ENCODE measurements at places on chromosomes 5 and 9.

DNA sequence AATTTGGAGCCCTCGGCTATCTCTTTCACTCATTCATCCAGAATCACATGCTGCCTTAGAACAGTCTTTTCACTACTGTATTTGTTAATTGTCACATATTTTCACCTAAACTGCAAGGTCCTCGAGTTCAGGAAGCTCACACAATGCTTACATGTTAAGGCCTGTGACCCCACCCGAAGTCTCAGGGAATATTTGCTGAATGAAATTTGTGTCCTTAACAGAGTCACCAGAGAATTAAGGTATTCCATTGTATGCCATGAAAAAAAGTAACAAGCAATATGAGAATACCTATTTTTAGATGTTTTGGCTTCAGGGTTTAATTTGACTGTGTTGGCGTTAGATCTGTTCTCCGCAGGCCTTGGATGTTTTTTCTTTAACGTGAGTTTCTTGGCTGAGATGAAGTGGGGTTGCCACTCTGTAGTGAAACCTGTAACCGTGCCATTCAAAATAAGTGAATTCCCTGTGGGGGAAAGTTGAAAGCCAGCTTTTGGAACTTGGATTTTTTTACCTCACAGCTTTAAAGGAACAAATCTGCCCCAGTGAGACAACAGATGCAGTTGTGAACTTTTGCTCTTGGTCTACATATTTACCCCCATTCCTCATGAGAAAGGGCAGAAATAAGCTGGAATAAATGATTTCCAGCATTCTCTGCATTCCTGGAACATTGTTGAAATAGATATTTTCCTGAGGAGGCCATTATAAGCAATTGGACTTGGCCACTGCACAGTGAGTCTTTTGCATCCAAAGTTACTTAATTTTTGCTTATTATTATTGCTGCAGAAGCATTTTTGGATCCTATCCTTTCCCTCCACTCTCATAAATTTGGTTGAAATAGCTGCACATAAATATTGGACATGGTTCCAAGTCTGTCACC, 35.9 kb upstream of the FBP1 start:
- no peak overlapping the region for H3K4me3 ChIP-seq
- no peaks in the 10 kb centered on the region for H3K36me3 ChIP-seq
- no peaks in the 10 kb centered on the region for H3K4me1 ChIP-seq
- no peak overlapping the region for H3K27ac ChIP-seq

DNA sequence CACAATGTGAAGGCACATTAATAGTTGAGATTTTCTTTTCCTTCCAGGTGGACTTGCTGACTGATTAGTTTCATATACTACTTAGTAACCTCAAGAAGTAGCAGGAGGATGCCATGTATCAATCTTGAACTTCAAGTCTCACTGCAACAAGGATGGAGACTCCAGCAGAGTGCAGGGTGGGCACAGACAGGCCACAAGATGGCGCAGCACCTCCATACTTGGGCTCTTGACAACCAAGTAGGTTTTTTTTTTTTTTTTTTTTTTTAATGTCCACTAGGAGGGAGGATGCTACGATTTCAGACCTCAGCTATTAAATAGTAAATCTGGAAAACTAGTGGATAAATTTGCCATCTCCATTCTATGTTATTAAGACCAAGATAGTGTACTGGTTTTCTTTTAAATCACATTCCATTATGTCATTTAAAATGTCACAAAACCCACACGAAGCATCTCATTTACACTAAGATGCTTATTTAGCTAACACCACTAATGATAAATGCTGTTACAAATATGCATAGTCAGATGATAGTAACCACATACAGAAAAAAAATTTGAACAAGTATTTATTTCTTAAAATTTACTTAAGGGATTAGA, 58.6 kb downstream of the IL6ST start:
- peak overlapping the region; percentile 68 for H3K27ac ChIP-seq
- H3K4me1 ChIP-seq, result peaks cover 7% of the 10 kb centered on the region
- peaks cover 17% of the 10 kb centered on the region for H3K36me3 ChIP-seq

- H3K36me3 ChIP-seq, result no peaks in the 10 kb centered on the region
- peaks cover 18% of the 10 kb centered on the region for H3K4me1 ChIP-seq
- peak overlapping the region; percentile 70 for H3K4me3 ChIP-seq
- H3K27me3 ChIP-seq, result peaks cover 57% of the 10 kb centered on the region
- no peak overlapping the region for H3K27ac ChIP-seq
Observed at GRCh38 chr5:122077366-122078115, 518 bp downstream of the LOX start.

- peaks cover 6% of the 10 kb centered on the region for H3K27me3 ChIP-seq
- no peak overlapping the region for H3K4me3 ChIP-seq
- no peak overlapping the region for H3K27ac ChIP-seq
- H3K4me1 ChIP-seq, result no peaks in the 10 kb centered on the region
- no peak for DNase-seq
- H3K36me3 ChIP-seq, result no peaks in the 10 kb centered on the region
Observed at GRCh38 chr5:103228061-103228460, 30.5 kb upstream of the MACIR start.

GRCh38 chr5:75439276-75439675, 72.2 kb downstream of the CERT1 start:
- H3K27ac ChIP-seq, result no peak overlapping the region
- no peak overlapping the region for H3K4me3 ChIP-seq
- no peak for DNase-seq
- peaks cover 8% of the 10 kb centered on the region for H3K4me1 ChIP-seq
- peaks cover 19% of the 10 kb centered on the region for H3K36me3 ChIP-seq

DNA sequence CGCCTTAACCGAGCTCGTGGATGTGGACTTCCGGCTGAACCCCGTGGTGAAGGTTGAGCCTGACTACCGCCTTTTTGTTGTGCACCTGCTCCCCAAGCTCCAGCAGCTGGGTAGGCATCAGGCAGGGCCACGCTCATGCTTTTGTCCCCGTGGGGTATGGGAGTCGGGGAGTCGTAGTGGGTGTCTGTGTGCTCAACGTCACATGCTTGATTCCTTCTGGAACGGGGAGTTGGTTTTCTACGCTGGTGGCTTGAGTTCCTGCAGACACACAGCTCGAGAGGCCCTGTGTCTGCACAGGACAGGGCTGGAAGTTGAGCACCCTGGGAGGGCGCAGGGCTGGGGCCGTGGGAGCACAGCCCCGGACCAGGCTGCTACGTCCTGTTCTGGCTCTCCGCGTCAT, 8.0 kb downstream of the CEP72 start:
- no peaks in the 10 kb centered on the region for H3K27me3 ChIP-seq
- H3K36me3 ChIP-seq, result peaks cover 28% of the 10 kb centered on the region
- DNase-seq, result no peak
- H3K4me3 ChIP-seq, result no peak overlapping the region

DNA sequence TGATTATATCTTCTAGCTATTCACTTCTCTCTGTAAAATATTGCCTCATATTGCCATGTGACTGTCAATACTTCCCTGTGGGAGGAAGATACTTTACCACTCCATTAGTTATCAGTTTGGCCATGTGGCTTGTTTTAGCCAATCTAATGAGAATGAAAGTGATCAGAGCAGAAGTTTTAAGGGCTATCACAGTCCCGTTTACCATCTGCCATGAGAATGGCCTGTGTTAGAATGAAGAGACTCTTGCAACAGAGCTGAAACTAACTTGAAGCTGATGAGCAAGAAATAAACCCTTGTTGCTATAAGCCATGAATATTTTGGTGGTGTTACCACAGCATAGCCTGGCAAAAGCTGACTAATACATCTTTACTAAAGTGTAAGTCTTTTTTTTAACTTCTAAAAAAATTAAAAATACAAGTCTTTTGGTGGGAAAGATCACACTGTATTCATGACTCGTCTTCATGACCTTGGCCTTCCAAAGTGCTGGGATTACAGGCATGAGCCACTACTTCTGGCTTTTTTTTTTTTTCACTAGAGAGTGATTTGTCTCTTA, 68.0 kb upstream of the CTNNA1 start:
- peaks cover 55% of the 10 kb centered on the region for H3K27me3 ChIP-seq
- H3K36me3 ChIP-seq, result peaks cover 3% of the 10 kb centered on the region
- DNase-seq, result no peak
- H3K27ac ChIP-seq, result no peak overlapping the region

- H3K36me3 ChIP-seq, result no peaks in the 10 kb centered on the region
- DNase-seq, result no peak
- H3K4me1 ChIP-seq, result peaks cover 23% of the 10 kb centered on the region
- H3K27ac ChIP-seq, result no peak overlapping the region
Observed at GRCh38 chr5:89267788-89268187, 384.8 kb upstream of the MEF2C start.

GRCh38 chr5:142222866-142223558, 101.8 kb downstream of the SPRY4 start:
- peaks cover 25% of the 10 kb centered on the region for H3K4me1 ChIP-seq
- H3K36me3 ChIP-seq, result no peaks in the 10 kb centered on the region
- no peak overlapping the region for H3K4me3 ChIP-seq
- H3K27ac ChIP-seq, result no peak overlapping the region
- H3K27me3 ChIP-seq, result peaks cover 2% of the 10 kb centered on the region

DNA sequence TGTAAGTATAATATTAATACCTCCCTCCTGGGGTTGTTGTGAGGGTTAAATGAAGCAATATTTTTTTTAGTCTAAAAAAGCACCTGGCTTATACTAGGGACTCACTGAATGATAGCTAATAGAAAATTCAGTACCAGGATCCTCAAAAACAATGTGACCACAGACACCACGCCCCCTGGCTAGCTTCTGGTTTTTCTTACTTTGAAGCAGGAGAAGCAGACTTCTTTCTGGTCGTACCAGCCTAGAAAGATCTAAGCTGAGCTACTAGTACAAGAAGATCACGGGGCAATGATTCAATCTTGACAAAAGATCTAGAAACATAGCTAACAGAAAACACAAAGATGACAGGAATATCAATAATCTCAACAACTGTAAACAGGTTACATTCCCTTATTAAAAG, 218.5 kb upstream of the SLC30A5 start:
- H3K4me1 ChIP-seq, result peaks cover 13% of the 10 kb centered on the region
- no peak overlapping the region for H3K27ac ChIP-seq
- no peak overlapping the region for H3K4me3 ChIP-seq
- no peak for DNase-seq
- no peaks in the 10 kb centered on the region for H3K36me3 ChIP-seq

GRCh38 chr9:36971935-36972488, 62.1 kb downstream of the PAX5 start:
- no peak overlapping the region for H3K4me3 ChIP-seq
- DNase-seq, result no peak
- H3K36me3 ChIP-seq, result no peaks in the 10 kb centered on the region
- H3K27me3 ChIP-seq, result peaks cover 2% of the 10 kb centered on the region
- peaks cover 2% of the 10 kb centered on the region for H3K4me1 ChIP-seq
- no peak overlapping the region for H3K27ac ChIP-seq

GRCh38 chr5:76499507-76500161, 96.5 kb downstream of the IQGAP2 start:
- DNase-seq, result no peak
- no peak overlapping the region for H3K27ac ChIP-seq
- H3K27me3 ChIP-seq, result no peaks in the 10 kb centered on the region
- H3K36me3 ChIP-seq, result no peaks in the 10 kb centered on the region
- no peak overlapping the region for H3K4me3 ChIP-seq

GRCh38 chr9:74379718-74380117, 117.4 kb upstream of the RORB start:
- H3K27me3 ChIP-seq, result no peaks in the 10 kb centered on the region
- H3K27ac ChIP-seq, result no peak overlapping the region
- H3K4me1 ChIP-seq, result no peaks in the 10 kb centered on the region

- no peaks in the 10 kb centered on the region for H3K36me3 ChIP-seq
- H3K27ac ChIP-seq, result no peak overlapping the region
- H3K4me3 ChIP-seq, result no peak overlapping the region
- H3K27me3 ChIP-seq, result peaks cover 4% of the 10 kb centered on the region
Observed at GRCh38 chr5:127409921-127410675, 107.3 kb upstream of the PRRC1 start.

GRCh38 chr9:33329979-33330378, 39.7 kb downstream of the NFX1 start:
- no peaks in the 10 kb centered on the region for H3K4me1 ChIP-seq
- DNase-seq, result no peak
- H3K36me3 ChIP-seq, result peaks cover 54% of the 10 kb centered on the region
- H3K27me3 ChIP-seq, result no peaks in the 10 kb centered on the region

GRCh38 chr5:10400831-10401230, 40.8 kb upstream of the ROPN1L start:
- no peak overlapping the region for H3K4me3 ChIP-seq
- no peaks in the 10 kb centered on the region for H3K4me1 ChIP-seq
- H3K36me3 ChIP-seq, result peaks cover 27% of the 10 kb centered on the region
- no peak for DNase-seq

- H3K4me1 ChIP-seq, result no peaks in the 10 kb centered on the region
- no peak overlapping the region for H3K27ac ChIP-seq
- H3K27me3 ChIP-seq, result no peaks in the 10 kb centered on the region
- peaks cover 2% of the 10 kb centered on the region for H3K36me3 ChIP-seq
- no peak overlapping the region for H3K4me3 ChIP-seq
- DNase-seq, result peak; percentile 14
Observed at GRCh38 chr9:86034863-86035734, 64.3 kb downstream of the GOLM1 start.

DNA sequence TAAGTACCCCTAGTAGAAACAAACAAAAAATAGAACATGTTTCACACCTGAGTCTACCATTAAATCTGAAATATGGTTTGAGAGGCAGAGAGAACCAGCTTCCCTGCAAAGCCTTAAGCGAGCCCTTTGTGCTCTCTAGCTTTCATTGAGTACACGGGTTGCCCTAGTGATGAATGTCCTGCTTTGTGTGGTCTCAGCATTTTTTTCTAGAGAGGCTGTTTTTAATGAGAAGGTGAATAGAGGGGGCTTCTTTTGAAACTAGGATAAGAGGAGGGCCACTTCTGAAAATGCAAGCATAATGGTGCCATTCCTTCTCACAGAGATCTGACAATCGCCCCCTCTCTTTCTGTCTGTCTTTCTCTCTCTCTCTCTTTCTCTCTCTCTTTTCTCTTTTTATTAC, 131.3 kb downstream of the MACIR start:
- H3K27ac ChIP-seq, result no peak overlapping the region
- no peak overlapping the region for H3K4me3 ChIP-seq
- H3K36me3 ChIP-seq, result no peaks in the 10 kb centered on the region
- no peaks in the 10 kb centered on the region for H3K27me3 ChIP-seq

- no peak overlapping the region for H3K4me3 ChIP-seq
- H3K4me1 ChIP-seq, result peaks cover 14% of the 10 kb centered on the region
- H3K36me3 ChIP-seq, result peaks cover 21% of the 10 kb centered on the region
- no peaks in the 10 kb centered on the region for H3K27me3 ChIP-seq
Observed at GRCh38 chr5:134577796-134578577, 52.5 kb downstream of the JADE2 start.

- DNase-seq, result no peak
- H3K4me3 ChIP-seq, result no peak overlapping the region
- H3K4me1 ChIP-seq, result no peaks in the 10 kb centered on the region
- peaks cover 5% of the 10 kb centered on the region for H3K36me3 ChIP-seq
Observed at GRCh38 chr9:36789886-36790285, 217.2 kb downstream of the MELK start.

GRCh38 chr9:30507166-30507565, 1877.3 kb upstream of the ACO1 start:
- H3K4me3 ChIP-seq, result no peak overlapping the region
- no peak overlapping the region for H3K27ac ChIP-seq
- H3K36me3 ChIP-seq, result no peaks in the 10 kb centered on the region
- H3K27me3 ChIP-seq, result no peaks in the 10 kb centered on the region
- H3K4me1 ChIP-seq, result no peaks in the 10 kb centered on the region

GRCh38 chr9:131310833-131311554, 21.5 kb downstream of the PLPP7 start:
- no peaks in the 10 kb centered on the region for H3K36me3 ChIP-seq
- DNase-seq, result peak; percentile 64
- peaks cover 9% of the 10 kb centered on the region for H3K4me1 ChIP-seq

- no peak overlapping the region for H3K27ac ChIP-seq
- DNase-seq, result no peak
- no peak overlapping the region for H3K4me3 ChIP-seq
- H3K27me3 ChIP-seq, result peaks cover 63% of the 10 kb centered on the region
Observed at GRCh38 chr9:126183266-126183665, 143.4 kb upstream of the MVB12B start.

GRCh38 chr9:79447308-79447605, 124.5 kb upstream of the TLE4 start:
- no peak overlapping the region for H3K4me3 ChIP-seq
- H3K27me3 ChIP-seq, result no peaks in the 10 kb centered on the region
- H3K4me1 ChIP-seq, result no peaks in the 10 kb centered on the region
- peaks cover under 1% of the 10 kb centered on the region for H3K36me3 ChIP-seq

All from activated naive CD8-positive, alpha-beta T cell treated with anti-CD3 and anti-CD28 coated beads, Interleukin-2, amount 50 U/mL, for 24 hours (primary cell).